Esophagus squamous epithelium (tissue), 5 donors: ENCODE measurements at places on chromosomes 4 and X. TPM values are rescaled to one million over a fixed set of nuclear protein-coding genes. Genes with fewer than 3 reads are reported as not detected.
A peak's percentile ranks its signal among the peaks of the same experiment; 100 is the strongest.

DNA sequence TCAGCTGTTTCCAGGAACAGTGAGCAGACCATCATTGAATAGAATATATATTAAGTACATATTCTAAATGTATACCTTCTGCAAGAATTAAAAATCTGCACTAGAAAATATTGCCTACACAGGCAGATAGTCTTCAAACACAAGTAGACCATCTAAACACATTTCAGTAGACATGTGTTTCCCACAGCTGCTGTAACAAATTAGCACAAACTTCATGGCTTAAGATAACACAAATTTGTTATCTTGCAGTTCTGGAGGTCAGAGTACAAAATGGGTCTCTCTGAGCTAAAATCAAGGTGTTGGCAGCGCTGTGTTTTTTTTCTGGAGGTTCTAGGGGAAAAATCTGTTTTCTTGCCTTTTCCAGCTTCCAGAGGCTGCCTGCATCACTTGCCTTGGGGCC, 42.7 kb downstream of the SH3RF1 start:
- peaks cover 12% of the 10 kb centered on the region for H3K4me1 ChIP-seq
- no peaks in the 10 kb centered on the region for H3K27me3 ChIP-seq
- DNase-seq: no peak
- no peak overlapping the region for H3K27ac ChIP-seq
- H3K4me3 ChIP-seq: no peak overlapping the region

DNA sequence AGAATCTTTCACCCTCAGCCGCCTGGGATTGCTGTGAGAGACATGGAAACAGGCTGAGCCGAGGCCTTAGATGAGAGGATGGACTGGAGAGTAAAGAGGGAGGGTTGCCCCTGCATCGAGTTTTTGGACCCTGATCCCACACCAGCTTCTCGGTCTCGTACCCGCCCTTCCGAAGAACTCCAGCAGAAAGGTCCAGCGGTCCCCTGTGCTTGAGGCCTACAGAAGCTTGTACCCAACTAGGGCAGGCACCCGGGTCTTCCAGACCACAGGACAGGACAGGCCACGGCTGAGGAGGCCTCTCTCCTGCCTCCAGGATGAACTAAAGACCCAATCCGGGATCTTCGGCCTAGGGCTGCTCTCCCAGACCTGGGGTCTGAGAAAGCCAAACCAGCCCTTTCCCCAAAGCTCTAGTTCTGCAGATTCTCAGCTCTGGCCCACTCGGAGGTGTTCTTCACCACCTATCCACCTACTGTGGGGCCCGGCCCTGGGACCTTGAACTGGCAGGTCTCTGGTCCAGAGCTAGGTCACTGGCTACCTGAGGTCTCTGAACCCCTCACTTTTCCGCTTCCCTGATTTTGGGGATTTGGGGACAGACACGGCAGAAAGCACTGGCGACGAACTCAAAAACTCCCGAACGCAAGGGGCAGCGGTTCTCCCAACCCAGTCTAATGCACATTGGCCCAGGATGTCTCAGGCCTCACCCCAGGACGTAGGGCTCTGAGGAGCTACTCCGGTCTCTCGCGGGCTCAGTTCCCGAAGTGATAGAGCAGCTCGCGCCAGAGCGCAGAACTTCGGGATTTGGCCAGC, 1.1 kb downstream of the NKX3-2 start:
- peaks cover 89% of the 10 kb centered on the region for H3K27me3 ChIP-seq
- H3K4me3 ChIP-seq: no peak overlapping the region
- DNase-seq: no peak
- no peaks in the 10 kb centered on the region for H3K36me3 ChIP-seq

DNA sequence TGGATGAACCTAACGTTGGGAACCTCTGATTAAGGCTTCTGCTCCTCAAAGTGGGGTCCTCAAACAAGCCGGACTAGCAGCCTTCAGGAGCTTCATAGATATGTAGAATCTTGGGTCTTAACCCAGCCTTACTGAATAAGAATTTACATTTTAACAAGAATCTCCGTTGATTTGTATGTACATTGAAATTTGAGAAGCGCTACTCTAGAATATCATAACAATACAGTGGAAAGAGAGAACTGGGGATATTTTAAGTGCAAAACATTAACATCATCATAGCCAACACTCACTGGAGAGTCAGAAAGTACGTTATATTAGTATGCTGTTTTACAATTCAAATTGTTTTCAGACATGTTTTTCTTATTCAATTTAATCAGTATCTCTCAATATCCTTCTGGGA, 31.2 kb downstream of the ATXN3L start:
- H3K27ac ChIP-seq: no peak overlapping the region
- H3K27me3 ChIP-seq: no peaks in the 10 kb centered on the region
- H3K4me1 ChIP-seq: no peaks in the 10 kb centered on the region

DNA sequence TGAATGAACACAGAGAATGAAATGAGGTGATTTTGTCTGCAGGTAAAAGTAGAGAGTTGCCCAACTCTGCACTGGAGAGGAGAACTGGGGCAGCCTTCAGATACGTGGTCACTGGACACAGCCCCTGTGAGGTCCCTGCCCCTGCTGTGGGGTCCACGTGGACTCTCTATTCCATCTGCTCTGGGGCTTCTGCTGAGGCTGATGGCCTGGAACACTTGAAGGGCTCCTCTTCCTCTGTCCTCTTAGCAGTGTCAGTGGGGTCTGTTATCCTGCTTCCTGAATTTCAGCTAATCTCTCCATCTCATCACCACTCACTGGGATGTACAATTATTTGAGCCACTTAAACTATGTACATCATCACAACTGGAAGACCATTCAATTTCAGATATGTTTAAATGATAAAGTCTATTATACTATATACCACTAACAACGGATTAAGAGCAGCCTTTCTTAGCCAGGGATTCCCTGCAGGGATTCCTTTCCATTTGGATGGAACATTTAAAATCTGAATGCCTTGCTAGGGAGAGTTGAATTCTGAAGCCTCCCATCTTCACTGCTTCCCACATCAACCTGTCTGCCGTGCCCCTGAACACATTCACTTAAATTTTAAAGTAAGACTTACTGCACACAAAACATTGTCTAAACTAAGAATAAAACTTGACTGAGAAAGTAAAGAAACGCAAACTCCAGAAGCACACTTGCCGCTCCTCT, 74.0 kb downstream of the CC2D2A start:
- DNase-seq: no peak
- no peaks in the 10 kb centered on the region for H3K27me3 ChIP-seq
- no peaks in the 10 kb centered on the region for H3K4me1 ChIP-seq
- no peaks in the 10 kb centered on the region for H3K36me3 ChIP-seq
- H3K27ac ChIP-seq: no peak overlapping the region

GRCh38 chr4:109532182-109532581, 27.9 kb upstream of the MCUB start:
- H3K4me3 ChIP-seq: no peak overlapping the region
- DNase-seq: no peak
- no peaks in the 10 kb centered on the region for H3K27me3 ChIP-seq
- peaks cover 56% of the 10 kb centered on the region for H3K36me3 ChIP-seq

GRCh38 chrX:113400193-113400704, 559.6 kb upstream of the AMOT start:
- H3K27me3 ChIP-seq: no peaks in the 10 kb centered on the region
- no peaks in the 10 kb centered on the region for H3K4me1 ChIP-seq
- H3K36me3 ChIP-seq: no peaks in the 10 kb centered on the region
- H3K27ac ChIP-seq: no peak overlapping the region
- DNase-seq: no peak

DNA sequence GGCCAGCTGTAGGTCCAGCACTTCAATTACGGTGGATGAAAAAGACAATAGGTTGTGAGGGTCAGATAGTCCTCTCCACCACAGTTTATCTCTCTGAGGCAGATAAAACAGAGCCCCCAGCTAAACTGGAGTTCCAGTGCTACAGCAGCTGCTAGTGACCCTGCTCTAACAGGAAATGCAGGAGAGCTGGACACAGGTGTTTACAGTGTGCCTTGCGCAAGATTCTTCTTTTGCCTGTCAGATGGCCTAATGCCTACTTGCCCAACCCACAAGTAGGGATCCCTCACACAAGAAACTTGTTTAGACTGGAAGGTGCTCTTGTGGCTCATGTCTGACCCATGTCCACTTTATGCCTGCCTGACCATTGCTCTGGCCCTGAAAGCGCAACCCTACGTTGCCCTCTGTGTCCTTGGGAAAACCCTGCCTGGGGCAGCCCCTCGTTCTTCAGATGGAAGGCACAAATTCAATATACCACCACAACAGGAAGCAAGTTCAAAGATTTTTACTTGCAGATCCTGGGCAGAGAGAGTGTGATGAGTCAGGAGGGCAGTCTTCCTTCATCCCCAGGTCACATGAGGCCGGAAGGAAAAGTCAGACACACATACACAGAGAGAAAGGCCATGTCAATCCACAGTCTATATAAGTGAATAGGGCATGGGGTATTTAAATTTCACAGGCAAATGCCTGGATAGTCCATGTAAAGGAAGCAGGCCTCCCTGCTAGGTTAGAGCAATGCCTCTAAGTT, 105.1 kb upstream of the ADGRL3 start:
- no peak overlapping the region for H3K27ac ChIP-seq
- H3K4me3 ChIP-seq: no peak overlapping the region
- no peaks in the 10 kb centered on the region for H3K27me3 ChIP-seq
- H3K4me1 ChIP-seq: no peaks in the 10 kb centered on the region

DNA sequence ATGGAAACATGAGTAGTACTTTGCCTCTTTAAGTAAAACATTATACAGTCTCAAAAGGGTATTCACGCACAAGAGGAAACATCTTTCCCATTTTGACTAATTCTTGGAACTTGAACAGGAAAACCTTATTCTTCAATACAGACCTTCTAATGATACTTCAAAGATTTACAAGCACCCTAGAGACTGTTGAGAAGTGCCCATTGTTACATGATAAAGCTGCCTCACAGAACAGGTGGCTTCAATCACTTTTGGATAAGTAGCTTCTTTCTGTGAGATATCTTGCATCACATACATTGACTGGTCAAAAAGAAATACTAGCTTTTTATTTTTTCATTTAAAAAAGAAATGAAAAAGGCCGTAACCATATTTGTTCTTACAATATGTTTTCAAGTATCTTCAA, 219.4 kb downstream of the EPHA5 start:
- no peaks in the 10 kb centered on the region for H3K27me3 ChIP-seq
- no peak for DNase-seq
- no peaks in the 10 kb centered on the region for H3K36me3 ChIP-seq
- no peaks in the 10 kb centered on the region for H3K4me1 ChIP-seq
- no peak overlapping the region for H3K4me3 ChIP-seq

- H3K4me3 ChIP-seq: no peak overlapping the region
- no peaks in the 10 kb centered on the region for H3K4me1 ChIP-seq
- no peaks in the 10 kb centered on the region for H3K27me3 ChIP-seq
- DNase-seq: no peak
- no peaks in the 10 kb centered on the region for H3K36me3 ChIP-seq
Measured at GRCh38 chrX:120647127-120647526, 17.3 kb upstream of the C1GALT1C1 start.

DNA sequence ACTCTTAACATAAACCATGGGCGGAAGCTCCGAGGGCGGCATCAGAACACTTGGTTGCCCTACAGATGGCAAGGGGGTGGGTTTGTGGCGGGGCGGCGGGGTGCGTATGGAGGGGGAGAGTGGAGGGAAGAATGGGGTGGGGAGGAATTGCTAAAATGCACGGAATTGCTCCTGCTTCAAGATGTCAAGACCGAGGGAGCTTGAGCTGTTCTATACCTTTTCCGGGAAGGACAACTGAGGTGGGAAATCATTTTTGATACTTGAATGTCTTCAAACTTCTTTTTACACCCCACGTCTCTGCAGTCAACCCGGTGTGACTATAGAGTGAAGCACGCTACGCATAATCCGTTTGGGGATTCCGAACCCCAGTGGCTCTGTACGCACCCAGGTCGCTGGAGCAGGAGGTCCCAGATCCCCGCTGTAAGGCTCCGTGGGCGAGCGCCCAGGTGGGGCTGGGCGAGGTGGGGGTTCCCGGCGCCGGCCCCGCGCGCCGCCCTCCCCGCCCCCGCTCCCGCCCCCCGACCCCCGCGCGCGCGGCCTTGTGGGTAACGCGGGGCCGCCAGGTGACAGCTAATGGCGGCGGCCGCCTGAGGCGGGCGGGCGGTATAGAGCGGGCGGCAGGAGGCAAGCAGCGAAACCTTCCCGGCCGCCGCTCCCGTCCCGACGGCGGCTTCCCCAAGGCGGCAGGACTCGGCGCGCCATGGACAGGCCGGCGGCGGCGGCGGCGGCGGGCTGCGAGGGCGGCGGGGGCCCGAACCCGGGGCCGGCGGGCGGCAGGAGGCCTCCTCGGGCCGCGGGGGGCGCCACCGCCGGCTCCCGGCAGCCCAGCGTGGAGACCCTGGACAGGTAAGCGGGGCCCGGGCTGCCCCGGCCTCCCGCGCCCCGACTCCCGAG, at the start of gene MTMR1:
Gene MTMR1 (plus strand): TSS at position 566 of the 894 bp plus-strand sequence. CDS start 135 bp downstream, at position 701.
- no peaks in the 10 kb centered on the region for H3K27me3 ChIP-seq
- peak within 1 kb of the TSS; percentile 44 for H3K4me3 ChIP-seq
- H3K27ac ChIP-seq: peak within 1 kb of the TSS; percentile 91
- peaks cover 46% of the 10 kb centered on the region for H3K4me1 ChIP-seq
- DNase-seq: no peak
- no peaks in the 10 kb centered on the region for H3K36me3 ChIP-seq

GRCh38 chr4:86496094-86497080, 97.7 kb upstream of the PTPN13 start:
- H3K4me3 ChIP-seq: no peak overlapping the region
- DNase-seq: no peak
- H3K4me1 ChIP-seq: peaks cover 52% of the 10 kb centered on the region
- H3K36me3 ChIP-seq: no peaks in the 10 kb centered on the region
- no peaks in the 10 kb centered on the region for H3K27me3 ChIP-seq
- peak overlapping the region; percentile 17 for H3K27ac ChIP-seq

DNA sequence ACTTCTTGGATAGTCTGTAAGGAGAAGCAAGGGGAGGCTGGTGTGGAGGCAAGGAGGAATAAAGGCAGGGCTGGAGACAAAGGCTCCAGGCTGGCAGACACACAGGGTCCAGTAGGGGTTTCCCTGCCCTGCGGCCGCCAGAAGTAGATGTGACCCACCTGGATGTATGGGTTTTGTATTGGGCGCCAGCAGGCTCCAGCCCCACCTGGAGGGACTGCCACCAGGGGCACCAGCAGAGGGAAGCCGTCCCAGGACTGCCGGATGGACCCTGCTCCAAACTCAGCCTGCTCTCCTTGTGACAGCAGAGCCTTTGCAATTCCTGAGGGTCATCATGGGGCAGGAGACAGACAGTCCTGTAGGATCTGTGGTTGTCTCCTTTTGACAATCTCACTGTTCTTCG, 52.7 kb downstream of the MGST2 start:
- no peaks in the 10 kb centered on the region for H3K27me3 ChIP-seq
- no peak overlapping the region for H3K27ac ChIP-seq
- DNase-seq: no peak
- H3K4me3 ChIP-seq: no peak overlapping the region
- no peaks in the 10 kb centered on the region for H3K36me3 ChIP-seq

DNA sequence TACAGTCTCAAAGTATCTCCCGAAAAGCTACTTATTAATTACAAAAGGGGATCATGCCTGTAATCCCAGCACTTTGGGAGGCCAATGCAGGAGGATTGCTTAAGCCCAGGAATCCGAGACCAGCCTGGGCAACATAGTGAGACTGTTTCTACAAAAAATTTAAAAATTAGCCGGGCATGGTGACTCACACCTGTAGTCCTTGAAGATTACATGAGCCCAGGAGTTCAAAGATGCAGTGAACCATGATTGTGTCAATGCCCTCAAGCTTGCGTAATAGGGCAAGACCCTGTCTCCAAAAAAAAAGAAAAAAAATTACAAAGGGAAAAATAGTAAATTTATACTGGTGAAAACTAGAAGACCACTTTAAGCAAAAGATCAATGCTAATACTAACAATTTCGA, 3.3 kb upstream of the PORCN start:
- H3K27me3 ChIP-seq: no peaks in the 10 kb centered on the region
- no peaks in the 10 kb centered on the region for H3K36me3 ChIP-seq
- H3K4me1 ChIP-seq: peaks cover 4% of the 10 kb centered on the region
- H3K27ac ChIP-seq: no peak overlapping the region
- DNase-seq: no peak

Gene PPP4R3C
- total RNA-seq: not detected

Gene SOD3
- total RNA-seq: 10.7 TPM

Gene NOX1
- total RNA-seq: not detected

Gene IL13RA2
- total RNA-seq: not detected

Gene DUSP21
- total RNA-seq: not detected

Gene SH3D19
- 113 TPM for total RNA-seq

Gene HPGDS
- total RNA-seq: 0.13 TPM
